ENCODE measurements at places on chromosomes 7 and 10.
A peak's percentile ranks its signal among the peaks of the same experiment; 100 is the strongest.

DNA sequence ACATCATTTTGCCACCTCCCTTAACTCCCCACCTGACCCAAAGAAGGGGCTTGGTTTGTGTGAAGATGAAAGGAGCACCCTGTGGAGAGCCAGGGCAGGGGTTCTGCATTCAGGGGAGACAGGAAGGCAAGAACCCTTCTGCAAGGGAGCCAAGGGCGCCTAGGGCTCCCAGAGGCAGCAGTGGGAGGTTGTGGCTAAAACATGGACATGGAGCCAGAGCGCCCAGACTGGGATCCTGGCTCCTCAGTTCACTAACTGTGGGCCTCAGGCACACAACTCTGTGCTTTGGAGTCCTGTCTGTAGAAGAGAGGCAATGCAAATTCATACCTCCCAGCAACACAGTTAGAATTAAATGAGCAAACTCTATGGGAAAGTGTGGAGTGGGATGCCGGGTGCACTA is 123.1 kb upstream of the MACROH2A2 start:
- DNase-seq: no peak

GRCh38 chr10:125661941-125662515 is 20.9 kb downstream of the TEX36 start:
- DNase-seq: no peak

- no peak for DNase-seq
Observed at GRCh38 chr7:44177570-44178131, 11.6 kb downstream of the GCK start.

DNA sequence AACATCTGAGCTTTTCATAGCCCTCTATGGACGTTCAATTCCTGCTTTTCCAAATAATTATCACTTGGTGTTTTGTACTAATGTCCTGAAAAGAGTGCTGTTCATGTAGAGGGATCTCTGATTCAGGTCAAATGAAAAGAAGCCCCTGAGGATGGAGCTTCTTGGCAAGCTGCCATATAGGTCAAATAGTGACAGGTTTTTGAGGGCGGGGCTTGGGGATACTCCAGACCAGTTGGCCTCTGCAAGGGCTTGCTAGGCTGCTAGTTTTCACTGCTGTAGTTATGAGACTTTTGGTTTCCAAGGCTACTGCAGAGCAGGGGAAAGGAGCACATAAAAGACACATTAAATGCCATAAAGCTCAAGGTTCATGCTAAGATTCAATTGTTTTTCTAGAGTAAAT is 257.2 kb upstream of the CACNA2D1 start:
- DNase-seq: no peak

DNA sequence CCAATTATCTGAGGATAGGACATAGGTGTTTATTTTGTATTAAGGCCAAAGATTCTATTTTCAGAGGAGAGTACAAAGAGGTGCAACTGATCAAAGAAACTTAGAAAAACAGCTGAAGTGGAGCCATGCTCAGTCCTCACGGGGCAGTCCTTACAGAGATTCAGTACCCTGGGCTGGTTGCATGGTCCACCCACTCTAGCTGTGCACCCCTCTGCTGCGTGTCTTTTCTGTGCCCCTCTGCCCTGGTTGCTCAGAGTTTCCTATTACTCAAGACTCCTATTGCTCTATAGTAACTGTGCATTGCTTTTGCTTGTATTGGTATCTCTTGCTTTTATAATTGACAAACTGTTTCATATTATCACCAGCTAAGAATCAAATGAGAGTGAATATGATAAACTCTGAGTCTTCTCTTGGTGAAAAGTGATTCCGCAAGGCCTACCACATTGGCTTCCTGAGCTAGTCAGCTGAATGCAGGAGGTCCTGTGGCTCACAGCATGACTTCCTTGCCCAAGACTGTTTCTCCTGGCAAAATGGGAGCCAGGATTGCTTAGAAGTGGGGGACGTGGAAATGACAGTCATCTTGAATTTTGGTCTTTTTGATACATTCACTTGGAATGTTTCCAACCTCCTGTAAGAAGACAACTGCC is 137.0 kb downstream of the GLCCI1 start:
- no peak for DNase-seq

GRCh38 chr10:1379601-1380000 is 323.4 kb downstream of the WDR37 start:
- DNase-seq: peak; percentile 18

DNA sequence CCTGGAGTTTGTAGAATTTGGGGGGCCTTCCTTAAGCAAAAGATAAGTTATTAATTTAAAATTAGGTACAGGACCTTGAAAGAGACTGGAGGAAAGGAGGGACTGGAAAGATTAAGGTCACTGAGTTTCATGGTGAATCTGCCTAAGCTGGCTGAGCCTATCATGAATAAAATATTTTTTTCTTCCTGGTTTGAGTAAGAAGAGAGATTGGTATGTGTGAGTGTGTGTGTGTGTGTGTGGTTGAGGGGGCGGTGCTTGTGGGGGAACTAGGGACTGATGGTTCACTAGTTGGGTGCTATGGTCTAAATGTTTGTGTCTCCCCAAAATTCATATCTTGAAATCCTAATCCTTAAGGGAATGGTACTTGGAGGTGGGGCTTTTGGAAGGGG is 142.5 kb upstream of the PRKCQ start:
- peak; percentile 37 for DNase-seq

DNA sequence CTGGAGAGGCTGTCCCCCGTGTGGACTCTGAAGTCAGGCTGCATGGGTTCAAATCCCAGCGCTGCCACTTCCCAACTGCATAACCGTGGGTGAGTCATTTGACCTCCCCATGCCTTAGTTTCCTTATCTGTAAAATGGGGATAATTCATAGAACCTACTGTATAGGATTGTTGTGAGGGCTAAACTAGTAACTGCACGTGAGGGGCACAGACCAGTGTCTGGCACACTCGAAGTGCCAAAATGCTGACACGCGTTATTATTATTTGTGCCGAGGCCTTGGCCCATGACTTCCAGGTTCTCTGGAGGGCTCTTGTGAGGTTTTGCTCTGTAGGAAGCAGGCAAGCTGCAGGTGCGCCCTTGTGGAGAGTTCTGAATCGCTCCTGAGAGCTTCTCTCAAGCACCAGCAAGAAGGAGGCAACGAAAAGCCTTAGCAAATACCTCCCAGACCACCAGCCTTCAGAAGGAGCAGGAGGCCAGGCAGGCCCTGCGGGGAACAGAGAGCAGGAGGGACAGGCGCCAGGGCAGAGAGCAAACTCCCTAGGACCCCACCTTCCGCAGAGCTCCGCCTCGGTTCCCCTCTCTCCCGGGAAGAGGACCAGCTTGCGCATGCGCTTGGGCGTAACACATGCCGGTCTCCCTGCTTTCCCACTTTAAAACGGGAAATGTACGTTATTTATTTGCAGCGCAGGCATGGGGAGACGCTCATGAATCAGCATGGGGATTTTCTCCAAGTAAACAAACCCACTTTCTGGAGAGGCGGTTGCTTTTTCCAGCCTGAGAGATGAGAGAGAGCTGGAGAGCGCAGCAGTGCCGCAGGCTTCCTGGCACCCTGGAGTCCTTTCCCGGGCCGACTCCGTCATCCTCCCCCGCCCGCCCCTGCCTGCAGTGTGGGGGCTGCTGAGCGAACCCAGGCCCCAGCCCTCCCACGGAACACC is 39.6 kb downstream of the SORCS3 start:
- DNase-seq: no peak

GRCh38 chr10:79003183-79004100 is 65.3 kb upstream of the ZMIZ1 start:
- no peak for DNase-seq

DNA sequence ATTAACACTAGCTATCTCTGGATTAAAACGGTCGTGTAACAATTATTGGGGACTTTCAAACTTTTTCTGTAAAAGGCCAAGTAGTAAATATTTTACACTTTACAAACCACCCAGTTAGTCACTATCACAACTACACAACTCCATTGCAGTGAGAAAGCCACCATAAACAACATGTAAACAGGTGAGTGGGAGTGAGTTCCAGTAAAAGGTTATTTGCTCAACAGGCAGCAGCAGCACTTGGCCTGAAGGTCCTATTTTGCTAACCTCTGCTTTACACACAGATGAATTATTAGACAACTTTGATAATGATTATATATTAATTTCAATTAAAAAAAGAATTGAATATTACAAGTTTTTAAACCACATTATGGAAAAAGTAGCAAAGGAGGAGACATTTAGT is 15.8 kb upstream of the AGMO start:
- no peak for DNase-seq

- DNase-seq: no peak
Observed at GRCh38 chr10:43323245-43323644, 48.2 kb upstream of the FXYD4 start.

DNA sequence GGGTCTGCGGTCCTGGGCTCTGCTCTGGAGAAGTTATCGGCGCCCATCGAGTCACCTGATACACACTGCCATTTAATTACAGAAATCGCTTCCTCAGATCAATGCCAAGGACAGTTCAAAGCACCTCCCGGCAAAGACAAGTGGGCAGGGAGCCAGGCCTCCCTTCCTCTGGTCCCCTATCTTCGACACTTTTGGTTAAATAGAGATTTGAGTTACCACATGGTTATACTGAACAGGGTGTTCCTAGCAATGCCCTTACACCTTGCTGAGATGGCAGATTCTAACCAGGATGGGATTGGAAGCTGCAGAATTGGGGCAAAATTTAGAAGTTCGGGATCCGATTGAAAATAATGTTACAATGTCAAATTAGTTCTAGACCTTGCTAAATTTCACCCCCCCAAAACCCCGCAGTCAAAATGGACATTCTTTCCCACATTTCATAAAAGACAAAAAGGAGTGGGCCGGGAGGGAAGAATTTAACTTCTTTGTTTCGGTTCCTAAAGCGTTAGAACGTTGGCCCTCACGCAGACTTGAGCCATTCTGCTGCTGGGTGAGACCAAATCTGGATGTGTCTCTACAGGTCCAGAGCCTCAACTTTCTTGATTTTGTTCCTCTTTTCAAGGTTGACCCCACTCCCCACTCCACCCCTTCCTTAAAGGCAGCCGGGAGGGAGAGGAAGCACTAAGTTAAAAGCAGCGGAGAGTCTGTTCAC is 2.2 kb upstream of the DLX5 start:
- DNase-seq: no peak

DNA sequence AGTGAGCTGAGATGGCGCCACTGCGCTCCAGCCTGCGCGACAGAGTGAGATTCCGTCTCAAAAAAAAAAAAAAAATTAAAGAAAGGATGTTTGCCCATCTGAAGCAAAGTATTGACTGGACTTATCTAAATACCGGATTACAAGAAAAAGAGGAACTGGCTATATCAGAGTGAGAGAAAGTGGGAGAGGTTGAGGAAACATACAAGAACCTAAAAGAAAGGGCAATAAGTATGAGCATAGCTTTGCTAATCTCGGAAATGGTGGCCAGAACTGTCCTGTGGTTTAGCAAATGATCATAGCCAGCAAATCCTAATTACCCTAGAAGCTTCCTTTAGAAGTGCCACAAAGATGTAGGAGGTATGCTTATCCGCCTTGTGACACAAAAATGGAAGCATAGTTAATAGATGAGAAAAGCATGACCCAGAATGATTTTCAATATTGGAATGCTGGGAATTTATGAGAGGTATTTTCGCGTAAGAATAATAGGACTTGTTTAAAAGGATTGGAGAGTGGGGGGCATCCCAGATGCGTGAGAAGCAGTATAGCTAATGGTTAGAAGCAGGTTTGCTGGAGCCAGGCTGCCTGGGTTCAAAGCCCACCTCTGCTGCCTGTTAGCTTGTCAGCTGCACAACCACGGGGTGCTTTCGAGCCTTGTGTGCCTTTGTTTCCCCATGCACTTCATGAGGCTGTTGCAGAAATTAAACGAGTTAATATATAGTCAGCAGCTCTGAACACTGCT is 1.2 kb upstream of the GTPBP4 start:
- no peak for DNase-seq

DNA sequence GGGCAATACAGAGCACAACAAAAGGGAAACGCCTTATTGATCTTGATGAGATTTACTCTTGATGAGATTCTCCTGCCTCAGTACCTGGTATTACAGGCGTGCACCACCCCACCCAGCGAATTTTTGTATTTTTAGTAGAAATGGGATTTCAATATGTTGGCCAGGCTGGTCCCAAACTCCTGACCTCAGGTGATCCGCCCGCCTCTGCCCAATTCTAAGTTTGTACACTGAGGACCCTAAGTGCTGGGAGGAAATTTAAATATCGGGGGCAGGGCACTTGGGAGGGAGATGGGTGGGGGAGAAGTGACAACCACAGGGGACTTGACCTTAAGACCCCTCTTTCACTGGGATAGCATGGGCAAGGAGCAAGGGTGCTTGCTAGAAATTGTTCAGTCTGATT is 14.1 kb downstream of the HNRNPF start:
- DNase-seq: no peak

DNA sequence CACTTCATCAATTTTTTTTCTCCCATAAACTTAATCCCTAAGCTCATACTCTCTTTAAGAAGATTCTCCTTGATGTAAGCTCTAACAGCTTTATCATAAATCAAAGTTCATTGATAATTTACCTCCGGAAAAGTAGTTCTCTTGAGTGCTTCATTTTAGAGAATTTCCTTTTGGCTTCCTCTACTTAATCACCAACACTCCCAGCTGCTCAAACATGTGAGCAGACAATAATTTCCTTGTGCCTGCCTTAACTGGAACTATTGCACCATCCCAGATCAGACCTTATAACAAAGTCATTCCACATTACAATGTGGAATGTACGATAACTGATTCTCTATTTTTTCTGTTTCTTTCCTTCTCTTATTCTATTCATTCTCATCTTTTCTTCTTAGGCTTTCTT is 5.9 kb downstream of the FEZF1 start:
- no peak for DNase-seq

- DNase-seq: no peak
Observed at GRCh38 chr10:103154521-103155299, 38.4 kb downstream of the NT5C2 start.

- DNase-seq: no peak
Observed at GRCh38 chr10:116247691-116248090, 25.3 kb downstream of the GFRA1 start.

- DNase-seq: no peak
Observed at GRCh38 chr7:17963281-17963680, 23.0 kb upstream of the SNX13 start.

DNA sequence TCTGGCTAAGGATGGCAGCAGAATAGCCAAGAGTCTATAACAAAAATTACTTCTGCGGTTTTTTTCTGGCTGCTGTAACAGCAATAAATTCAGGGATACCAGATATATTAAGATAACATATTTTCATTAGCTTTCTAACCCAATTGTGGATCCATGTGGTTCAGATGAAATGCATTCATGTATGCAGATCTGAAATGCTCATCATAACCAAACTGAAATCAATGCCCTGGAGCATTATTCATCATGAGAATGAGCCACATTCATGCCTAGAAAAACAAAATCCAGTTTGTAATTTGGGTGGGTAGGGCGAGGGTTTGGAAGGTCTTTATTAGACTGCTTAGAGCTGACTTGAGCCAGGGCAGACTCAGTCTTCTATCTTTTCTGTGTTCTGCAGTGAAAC is 69.8 kb upstream of the SEMA3A start:
- no peak for DNase-seq

DNA sequence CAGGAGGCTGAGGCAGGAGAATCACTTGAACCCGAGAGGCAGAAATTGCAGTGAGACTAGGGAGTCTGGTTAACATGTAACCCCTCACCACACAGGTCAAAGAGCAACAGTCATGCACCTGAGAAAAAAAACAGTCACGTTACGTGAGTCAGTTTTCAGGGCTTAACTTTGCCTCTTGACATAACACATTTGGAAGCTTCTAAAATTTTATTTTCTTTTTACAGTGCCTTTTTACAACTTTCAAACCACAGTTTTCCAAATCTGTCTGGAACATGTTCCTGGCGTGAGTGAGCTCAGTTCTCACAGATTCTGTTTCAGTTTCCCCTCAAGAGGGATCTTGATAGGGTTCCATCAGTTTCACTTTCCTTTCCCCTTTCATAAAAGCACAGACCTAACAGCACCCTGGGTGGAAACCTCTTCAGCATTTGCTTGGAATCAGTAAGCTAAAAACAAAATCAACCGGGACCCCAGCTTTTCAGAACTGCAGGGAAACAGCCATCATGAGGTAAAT is 4.4 kb downstream of the IFIT3 start:
- no peak for DNase-seq

Measured in stimulated activated CD8-positive, alpha-beta memory T cell treated with anti-CD3 and anti-CD28 coated beads, Interleukin-4, amount 100 ng/mL, for 48 hours (primary cell).